ENCODE measurements at places on chromosomes 4 and X.

- no peak for DNase-seq
Measured at GRCh38 chrX:32598707-32599106, 612.6 kb downstream of the DMD start.

GRCh38 chr4:182843808-182844325 is 73.3 kb downstream of the DCTD start:
- DNase-seq: peak; percentile 42

GRCh38 chrX:105822138-105823091 is at the start of gene NRK:
Gene NRK, plus strand, starts transcription at chrX:105822539. Its CDS starts 307 bp downstream, at chrX:105822846.
- DNase-seq: peak; percentile 8

DNA sequence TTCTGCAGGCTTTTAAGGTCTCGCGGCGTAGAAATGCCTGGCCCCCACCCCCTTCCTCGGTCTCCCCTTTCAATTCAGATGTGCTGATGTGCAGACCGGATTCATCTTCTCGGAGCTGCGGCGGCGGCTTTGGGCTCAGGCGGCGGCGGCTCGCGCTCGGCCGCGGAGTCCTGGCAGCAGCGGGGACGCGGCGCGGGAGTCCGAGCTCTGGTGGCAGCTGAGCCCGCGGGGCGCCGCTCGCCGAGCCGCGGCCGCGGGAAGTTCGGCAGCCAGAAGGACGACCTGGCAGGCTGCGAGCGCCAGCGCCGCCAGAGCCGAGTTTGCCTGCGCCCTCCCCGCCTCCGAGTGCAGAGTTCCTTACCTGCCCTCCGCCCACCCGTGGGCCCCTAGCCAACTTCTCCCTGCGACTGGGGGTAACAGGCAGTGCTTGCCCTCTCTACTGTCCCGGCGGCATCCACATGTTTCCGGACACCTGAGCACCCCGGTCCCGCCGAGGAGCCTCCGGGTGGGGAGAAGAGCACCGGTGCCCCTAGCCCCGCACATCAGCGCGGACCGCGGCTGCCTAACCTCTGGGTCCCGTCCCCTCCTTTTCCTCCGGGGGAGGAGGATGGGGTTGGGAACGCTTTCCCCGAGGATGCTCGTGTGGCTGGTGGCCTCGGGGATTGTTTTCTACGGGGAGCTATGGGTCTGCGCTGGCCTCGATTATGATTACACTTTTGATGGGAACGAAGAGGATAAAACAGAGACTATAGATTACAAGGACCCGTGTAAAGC is 448 bp downstream of the TLL1 start:
- DNase-seq: peak; percentile 72

- DNase-seq: no peak
Measured at GRCh38 chr4:75705198-75705977, 19.0 kb upstream of the USO1 start.

- no peak for DNase-seq
Measured at GRCh38 chr4:32061916-32062315, 1341.7 kb downstream of the PCDH7 start.

- DNase-seq: no peak
Measured at GRCh38 chr4:54213761-54214160, 15.3 kb upstream of the PDGFRA start.

GRCh38 chrX:106415276-106415895 is 196.4 kb upstream of the RADX start:
- DNase-seq: peak; percentile 39

- DNase-seq: no peak
Measured at GRCh38 chr4:182746876-182747275, 170.3 kb downstream of the DCTD start.

DNA sequence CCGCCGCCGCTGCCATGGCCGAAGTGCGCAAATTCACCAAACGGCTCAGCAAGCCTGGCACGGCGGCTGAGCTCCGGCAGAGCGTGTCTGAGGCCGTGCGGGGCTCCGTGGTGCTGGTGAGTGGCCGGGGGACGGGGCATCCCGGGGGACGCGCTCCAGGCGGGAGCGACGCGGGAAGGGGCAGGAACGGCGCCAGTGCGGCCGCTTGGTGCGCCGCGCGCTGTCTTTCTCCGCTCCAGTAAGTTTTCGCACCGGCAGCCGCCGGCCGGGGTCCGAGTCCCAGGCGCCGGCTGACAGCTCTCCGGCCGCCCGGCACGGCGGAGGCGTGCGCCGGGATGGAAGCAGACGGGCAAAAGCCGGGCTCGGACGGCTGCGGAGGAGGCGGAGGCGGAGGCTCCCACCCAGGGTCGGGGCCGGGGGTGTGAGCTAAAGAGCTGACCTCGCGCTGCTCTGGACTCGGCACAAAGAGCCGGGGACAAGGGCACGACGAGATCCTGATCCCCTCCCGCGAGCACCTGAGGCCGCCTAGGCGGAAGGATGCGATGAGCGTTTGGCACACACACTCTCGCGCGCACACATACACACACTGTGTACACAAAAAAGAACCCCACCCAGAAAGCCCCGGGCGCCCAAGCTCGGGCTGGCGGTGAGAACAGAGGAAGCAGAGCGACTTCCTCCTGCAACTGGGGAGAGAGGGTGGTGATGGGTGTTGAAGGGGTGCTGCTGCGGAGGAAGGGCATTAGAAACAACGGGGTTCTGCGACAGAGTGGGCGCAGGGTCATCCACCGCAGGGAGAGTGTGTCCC is 545 bp downstream of the DOCK11 start:
- no peak for DNase-seq

- DNase-seq: no peak
Measured at GRCh38 chr4:80492761-80493160, 157.2 kb downstream of the CFAP299 start.

- no peak for DNase-seq
Measured at GRCh38 chr4:102157984-102158383, 187.3 kb downstream of the SLC39A8 start.

- no peak for DNase-seq
Measured at GRCh38 chrX:16250296-16250695, 83.0 kb downstream of the MAGEB17 start.

GRCh38 chr4:86977621-86978184 is 42.9 kb downstream of the AFF1 start:
- peak; percentile 92 for DNase-seq

DNA sequence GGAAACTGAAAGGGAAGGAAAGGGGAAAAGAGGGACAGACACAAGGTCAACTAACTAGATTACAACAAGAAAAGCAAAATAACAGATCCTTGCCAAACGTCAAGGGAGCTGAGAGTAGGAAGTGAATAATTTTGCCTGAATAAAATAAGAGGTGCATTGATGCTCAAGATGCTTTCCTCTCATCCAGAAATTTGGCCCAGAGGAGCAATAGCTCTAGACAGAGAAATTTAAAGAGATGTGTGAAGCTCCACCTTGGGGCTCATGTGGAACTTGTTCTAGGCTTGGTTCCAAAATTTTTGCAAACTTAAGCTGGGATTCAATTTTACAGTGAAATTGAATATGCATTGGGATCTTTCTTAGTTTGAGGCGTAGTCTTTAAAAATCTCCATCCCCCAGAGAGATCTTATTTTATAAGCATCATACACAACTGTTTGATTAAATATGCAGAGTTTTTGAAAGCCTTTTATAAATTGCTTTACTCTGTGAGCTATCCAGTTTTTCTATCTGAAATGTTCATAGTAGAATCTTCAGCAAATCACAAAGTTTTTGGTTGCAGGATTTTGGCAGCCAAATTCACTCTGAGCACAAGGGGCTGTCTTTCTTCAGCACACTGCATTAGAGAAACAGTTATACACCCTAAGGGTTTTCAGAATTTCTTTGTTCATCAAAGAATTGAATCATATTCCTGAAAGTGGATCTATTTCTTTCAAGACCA is 1159.5 kb downstream of the ADGRL3 start:
- no peak for DNase-seq

DNA sequence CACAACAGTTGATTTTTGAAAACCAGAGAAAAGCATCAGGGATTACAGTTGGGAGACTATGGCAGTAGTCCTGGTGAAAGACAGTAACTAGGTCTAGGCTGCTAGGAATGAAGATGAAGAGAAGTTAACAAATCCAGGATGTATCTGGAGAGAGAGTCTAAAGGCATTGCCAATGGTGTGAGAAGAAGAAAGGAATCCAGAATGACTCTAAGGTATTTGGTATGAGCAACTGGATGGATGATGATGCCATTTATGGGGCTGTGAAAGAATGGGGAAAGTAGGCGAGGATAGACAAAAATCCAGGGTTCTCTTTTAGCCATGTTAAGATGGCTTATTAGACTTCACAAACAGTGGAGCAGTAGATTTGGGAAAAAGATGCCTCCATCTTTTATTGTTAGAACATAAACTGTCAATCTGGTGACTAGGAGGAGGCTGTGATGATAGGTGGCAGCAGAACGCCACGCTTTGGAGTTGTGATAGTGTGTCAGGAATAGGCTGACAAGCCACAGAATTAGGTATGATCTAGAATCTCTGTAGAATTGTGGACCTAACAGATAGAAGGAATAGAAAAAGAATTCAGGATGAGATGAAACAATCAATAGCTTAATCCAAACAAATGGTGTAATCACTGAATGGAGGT is 27.3 kb upstream of the JADE1 start:
- DNase-seq: no peak

GRCh38 chr4:16916719-16917337 is 18.4 kb upstream of the LDB2 start:
- peak; percentile 79 for DNase-seq
